Pancreas (tissue), 10 donors: ENCODE measurements at places on chromosomes 4 and X.

- H3K27me3 ChIP-seq: no peaks in the 10 kb centered on the region
- H3K27ac ChIP-seq: no peak overlapping the region
- H3K4me1 ChIP-seq: no peaks in the 10 kb centered on the region
- no peak for DNase-seq
- no peaks in the 10 kb centered on the region for H3K36me3 ChIP-seq
Observed at GRCh38 chr4:53775381-53775780, 184.1 kb upstream of the LNX1 start.

GRCh38 chr4:140135529-140136088 lies 18.4 kb downstream of the MAML3 start:
- peak; percentile 55 for DNase-seq
- H3K4me3 ChIP-seq: no peak overlapping the region
- no peaks in the 10 kb centered on the region for H3K27me3 ChIP-seq
- no peak overlapping the region for H3K27ac ChIP-seq

- no peak for DNase-seq
- no peak overlapping the region for H3K4me3 ChIP-seq
- peaks cover 10% of the 10 kb centered on the region for H3K27me3 ChIP-seq
- peaks cover 4% of the 10 kb centered on the region for H3K4me1 ChIP-seq
- no peak overlapping the region for H3K27ac ChIP-seq
Observed at GRCh38 chrX:72029483-72030411, 102.0 kb downstream of the RTL5 start.

GRCh38 chrX:48945517-48946348 lies 11.7 kb downstream of the OTUD5 start:
- no peaks in the 10 kb centered on the region for H3K4me1 ChIP-seq
- H3K27me3 ChIP-seq: no peaks in the 10 kb centered on the region
- H3K27ac ChIP-seq: no peak overlapping the region
- H3K36me3 ChIP-seq: no peaks in the 10 kb centered on the region

DNA sequence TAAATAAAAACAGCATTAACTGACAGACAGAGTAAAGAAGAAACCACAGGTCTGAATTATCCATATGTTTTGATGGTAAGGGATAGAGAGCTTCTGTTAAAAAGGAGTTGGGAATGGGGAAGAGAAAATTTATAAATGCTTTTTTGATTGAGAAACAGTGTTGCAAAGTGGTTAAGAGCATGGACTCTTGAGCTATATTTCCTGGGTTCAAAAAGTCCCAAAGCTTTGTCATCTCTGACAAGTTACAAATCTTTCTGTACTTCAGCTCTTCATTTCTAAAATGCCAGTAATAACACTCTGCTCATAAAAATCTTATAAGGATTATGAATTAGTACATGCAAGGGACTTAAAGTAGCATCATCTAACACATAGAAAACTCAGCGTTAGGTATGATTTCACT lies 62.2 kb downstream of the N4BP2 start:
- H3K27ac ChIP-seq: no peak overlapping the region
- no peaks in the 10 kb centered on the region for H3K27me3 ChIP-seq
- H3K4me1 ChIP-seq: no peaks in the 10 kb centered on the region

GRCh38 chr4:186134257-186134656 lies 29.8 kb downstream of the FAM149A start:
- H3K27ac ChIP-seq: no peak overlapping the region
- H3K4me3 ChIP-seq: no peak overlapping the region
- H3K36me3 ChIP-seq: no peaks in the 10 kb centered on the region
- H3K27me3 ChIP-seq: no peaks in the 10 kb centered on the region
- no peak for DNase-seq

GRCh38 chrX:124328765-124329164 lies 3.7 kb upstream of the TEX13D start:
- H3K27ac ChIP-seq: no peak overlapping the region
- DNase-seq: no peak
- no peaks in the 10 kb centered on the region for H3K4me1 ChIP-seq
- H3K4me3 ChIP-seq: no peak overlapping the region

- no peak for DNase-seq
- H3K4me3 ChIP-seq: no peak overlapping the region
- no peaks in the 10 kb centered on the region for H3K4me1 ChIP-seq
- H3K27me3 ChIP-seq: no peaks in the 10 kb centered on the region
- H3K27ac ChIP-seq: peak overlapping the region; percentile 63
Observed at GRCh38 chr4:145883101-145883694, 55.4 kb downstream of the ZNF827 start.

GRCh38 chrX:15142084-15142715 lies 127.7 kb downstream of the ASB9 start:
- H3K27ac ChIP-seq: no peak overlapping the region
- no peaks in the 10 kb centered on the region for H3K36me3 ChIP-seq
- H3K4me1 ChIP-seq: no peaks in the 10 kb centered on the region
- no peak for DNase-seq
- H3K27me3 ChIP-seq: no peaks in the 10 kb centered on the region

DNA sequence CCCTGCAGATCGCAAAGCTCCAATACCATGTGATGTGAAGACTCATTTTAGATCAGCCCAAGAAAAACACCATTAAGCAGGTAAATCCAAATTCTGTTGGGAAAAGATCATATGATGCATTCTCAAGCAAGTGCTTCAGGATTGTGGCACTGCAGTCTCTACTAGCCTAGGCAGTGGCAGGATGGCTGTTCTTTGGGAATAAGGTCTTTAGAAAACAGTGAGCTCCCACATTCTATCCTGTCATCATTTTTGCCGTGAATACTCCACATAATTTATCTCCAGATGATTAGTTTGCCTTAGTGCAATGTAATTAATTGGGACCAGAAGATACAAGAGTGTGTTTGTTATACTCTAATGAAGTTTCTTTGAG lies 18.9 kb downstream of the SORBS2 start:
- DNase-seq: no peak
- no peaks in the 10 kb centered on the region for H3K27me3 ChIP-seq
- H3K4me1 ChIP-seq: peaks cover 18% of the 10 kb centered on the region
- no peaks in the 10 kb centered on the region for H3K36me3 ChIP-seq

GRCh38 chr4:78372355-78372988 lies 179.1 kb upstream of the ANXA3 start:
- DNase-seq: no peak
- H3K4me1 ChIP-seq: no peaks in the 10 kb centered on the region
- no peaks in the 10 kb centered on the region for H3K36me3 ChIP-seq
- H3K27ac ChIP-seq: no peak overlapping the region
- H3K4me3 ChIP-seq: no peak overlapping the region
- H3K27me3 ChIP-seq: no peaks in the 10 kb centered on the region

DNA sequence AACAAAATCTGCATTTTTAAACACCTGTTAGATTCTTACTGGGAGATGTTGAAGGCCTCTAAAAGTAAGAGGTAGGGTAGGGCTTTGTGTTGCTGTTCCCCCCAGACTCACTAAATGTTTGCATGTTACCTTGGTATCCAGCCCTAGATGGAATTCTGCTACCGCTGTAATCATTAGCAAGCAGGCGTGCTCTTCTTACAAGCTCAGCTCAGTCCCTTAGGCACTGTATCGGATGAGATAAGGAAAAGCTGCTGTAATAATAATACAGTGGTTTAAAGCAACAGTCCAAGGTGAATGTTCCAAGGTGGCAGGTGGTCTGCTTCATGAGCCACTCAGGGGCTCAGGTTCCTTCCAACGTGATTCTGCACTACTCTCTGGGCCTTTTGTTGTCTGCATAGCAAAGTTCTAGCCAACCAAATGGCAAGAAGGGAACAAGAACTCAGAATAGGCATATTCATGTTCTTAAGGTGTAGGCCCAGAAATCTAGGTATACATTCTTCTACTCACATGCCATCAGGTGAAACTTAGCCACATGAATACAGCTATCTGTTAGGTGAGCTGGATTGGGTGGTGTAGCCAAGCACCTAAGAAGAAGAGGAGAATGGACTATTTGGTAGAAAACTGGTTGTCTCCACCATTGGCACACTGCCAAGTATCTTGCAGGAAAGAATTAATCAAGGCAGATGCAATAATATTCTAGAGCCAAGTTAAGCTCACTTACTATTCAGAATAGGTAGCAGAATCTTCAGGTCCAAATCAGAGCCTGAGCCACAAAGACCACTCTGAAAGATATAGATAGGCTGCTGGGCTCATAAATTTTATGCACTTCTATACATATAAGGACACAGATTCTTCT lies 46.0 kb downstream of the COQ2 start:
- no peaks in the 10 kb centered on the region for H3K4me1 ChIP-seq
- no peaks in the 10 kb centered on the region for H3K36me3 ChIP-seq
- H3K27me3 ChIP-seq: no peaks in the 10 kb centered on the region
- no peak overlapping the region for H3K27ac ChIP-seq

GRCh38 chr4:1201851-1202525 lies 29.6 kb upstream of the SPON2 start:
- no peaks in the 10 kb centered on the region for H3K27me3 ChIP-seq
- DNase-seq: no peak
- H3K36me3 ChIP-seq: no peaks in the 10 kb centered on the region

DNA sequence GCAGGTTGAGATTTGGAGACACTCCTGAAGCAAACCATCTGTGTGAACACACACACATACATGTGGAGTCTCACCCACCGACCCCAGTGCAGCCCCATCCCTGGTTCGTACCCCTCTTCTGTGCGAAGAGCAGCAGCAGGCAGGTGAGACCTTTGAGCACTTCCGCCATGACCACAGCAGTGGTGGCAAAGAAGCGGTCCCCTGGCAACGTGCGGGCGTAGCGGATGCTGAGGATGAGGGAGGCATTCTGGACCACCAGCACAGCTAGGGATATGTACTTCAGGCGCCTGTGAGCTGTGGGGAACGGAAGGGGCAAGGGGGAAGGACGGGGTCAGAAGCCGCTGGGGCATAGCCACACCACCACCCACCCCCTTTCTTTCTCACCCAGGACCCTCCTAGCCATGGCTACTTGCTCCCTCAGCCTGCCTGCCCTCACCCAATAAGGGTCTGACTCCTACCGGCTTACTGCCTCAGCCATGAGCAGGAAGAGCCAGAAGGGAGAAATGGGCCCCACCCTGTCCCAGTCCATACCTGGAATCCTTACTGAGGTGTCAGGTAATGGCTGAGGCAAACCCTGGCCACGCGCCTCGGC lies 1.6 kb downstream of the SLC35A2 start:
- no peaks in the 10 kb centered on the region for H3K4me1 ChIP-seq
- no peak overlapping the region for H3K27ac ChIP-seq
- DNase-seq: no peak
- no peaks in the 10 kb centered on the region for H3K36me3 ChIP-seq

GRCh38 chrX:78831523-78831922 lies 84.0 kb downstream of the LPAR4 start:
- H3K27me3 ChIP-seq: no peaks in the 10 kb centered on the region
- H3K4me1 ChIP-seq: no peaks in the 10 kb centered on the region

DNA sequence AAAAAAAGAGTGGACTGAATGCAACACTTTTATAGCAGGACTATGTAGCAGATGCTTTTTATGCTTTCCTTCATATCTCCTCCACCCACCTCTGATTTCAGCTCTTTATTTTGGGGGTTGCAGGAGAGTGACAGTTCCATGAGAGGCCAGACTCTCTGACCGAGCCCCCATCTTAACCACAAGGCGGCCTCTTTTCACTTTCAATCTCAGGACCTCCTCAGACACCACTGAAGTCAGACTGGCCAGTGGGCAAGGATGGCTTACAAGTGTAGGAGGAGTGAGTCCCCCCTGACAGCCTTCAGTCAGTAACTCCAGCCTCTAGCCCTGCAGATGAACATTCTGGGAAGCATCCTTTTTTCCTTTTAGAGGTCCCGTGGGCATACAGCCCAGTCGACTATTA lies 140.8 kb downstream of the FRAS1 start:
- no peaks in the 10 kb centered on the region for H3K4me1 ChIP-seq
- H3K27ac ChIP-seq: no peak overlapping the region
- no peaks in the 10 kb centered on the region for H3K27me3 ChIP-seq

GRCh38 chr4:74437866-74438265 lies 7.1 kb upstream of the AREG start:
- no peak for DNase-seq
